ENCODE measurements at places on chromosomes 7 and 10. TPM values are rescaled to one million over a fixed set of nuclear protein-coding genes. Genes with fewer than 3 reads are reported as not detected.

DNA sequence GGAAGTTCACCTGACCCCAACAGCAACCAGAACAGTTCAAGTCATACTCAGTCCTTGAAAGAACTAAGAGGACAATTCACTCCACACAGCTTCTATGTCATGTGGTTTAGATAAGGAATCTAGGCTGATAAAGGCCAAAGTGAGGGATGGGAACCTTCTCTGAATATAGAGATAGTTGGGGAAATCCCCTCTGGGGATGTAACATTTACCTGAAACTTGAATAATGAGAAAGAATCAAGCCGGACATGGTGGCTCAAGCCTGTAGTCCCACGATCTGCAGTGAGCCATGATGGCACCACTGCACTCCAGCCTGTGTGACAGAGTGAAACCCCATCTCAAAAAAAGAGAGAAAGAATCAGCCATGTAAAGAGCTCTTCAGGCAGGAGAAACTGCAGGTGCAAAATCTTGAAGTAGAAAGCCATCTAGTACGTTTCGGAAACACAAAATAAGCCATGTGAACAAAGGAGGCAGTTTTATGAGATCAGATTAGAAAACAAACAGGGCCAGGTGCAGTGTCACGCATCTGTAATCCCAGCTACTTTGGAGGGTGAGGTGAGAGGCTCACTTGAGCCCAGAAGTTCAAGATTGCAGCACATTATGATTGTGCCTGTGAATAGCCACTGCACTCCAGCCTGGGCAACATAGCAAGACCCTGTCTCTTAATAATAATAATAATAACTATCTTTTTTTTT, 4.5 kb upstream of the DNMBP start:
- DNase-seq: no peak
- peaks cover 3% of the 10 kb centered on the region for H3K36me3 ChIP-seq
- H3K27ac ChIP-seq: no peak overlapping the region

- DNase-seq: no peak
- H3K4me3 ChIP-seq: peak overlapping the region; percentile 98
- H3K36me3 ChIP-seq: peaks cover 19% of the 10 kb centered on the region
- H3K4me1 ChIP-seq: peaks cover 62% of the 10 kb centered on the region
- H3K27ac ChIP-seq: no peak overlapping the region
These were observed 999 bp downstream of the TLX1 start for GRCh38 chr10:101131962-101132635.

Gene MTPN
- 183 TPM for total RNA-seq

Gene FANK1
- 9.4 TPM for total RNA-seq

Gene SRGN
- total RNA-seq: 4.7 TPM

DNA sequence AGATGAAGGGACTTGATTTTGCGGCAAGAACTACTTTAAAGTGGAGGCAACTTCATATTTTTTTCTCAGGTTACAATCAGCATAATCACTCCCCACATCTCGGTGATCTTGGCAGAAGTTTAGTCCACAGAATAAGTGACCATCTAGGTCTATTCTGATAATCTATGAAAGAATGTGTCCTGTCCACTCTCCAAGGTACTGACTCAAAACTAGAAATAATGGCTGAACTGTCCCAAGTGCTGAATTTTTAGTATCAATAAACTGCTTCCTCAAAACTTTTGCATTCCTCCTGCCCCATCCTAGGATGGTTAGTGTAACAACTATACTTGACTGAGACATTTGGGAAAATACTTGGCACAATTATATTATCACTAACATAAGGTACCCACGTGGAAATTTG, 10.9 kb upstream of the CHRM2 start:
- no peak for DNase-seq
- no peak overlapping the region for H3K27ac ChIP-seq
- H3K4me1 ChIP-seq: peaks cover 22% of the 10 kb centered on the region
- H3K27me3 ChIP-seq: peaks cover 2% of the 10 kb centered on the region
- no peak overlapping the region for H3K4me3 ChIP-seq

- no peaks in the 10 kb centered on the region for H3K4me1 ChIP-seq
- no peak for DNase-seq
- no peaks in the 10 kb centered on the region for H3K36me3 ChIP-seq
These were observed 108.6 kb upstream of the ABI1 start for GRCh38 chr10:26969145-26969926.

- H3K27ac ChIP-seq: no peak overlapping the region
- H3K36me3 ChIP-seq: peaks cover 14% of the 10 kb centered on the region
- no peak for DNase-seq
- H3K4me1 ChIP-seq: peaks cover 39% of the 10 kb centered on the region
- peaks cover 3% of the 10 kb centered on the region for H3K27me3 ChIP-seq
These were observed 76.5 kb downstream of the INSYN2A start for GRCh38 chr10:127119936-127120335.

GRCh38 chr10:4075443-4075842, 290.4 kb upstream of the KLF6 start:
- H3K27ac ChIP-seq: no peak overlapping the region
- peaks cover 1% of the 10 kb centered on the region for H3K27me3 ChIP-seq
- DNase-seq: no peak

Gene COL1A2
- 169 TPM for total RNA-seq

GRCh38 chr7:29464753-29465152, 98.9 kb upstream of the PRR15 start:
- no peak overlapping the region for H3K27ac ChIP-seq
- H3K4me1 ChIP-seq: peaks cover under 1% of the 10 kb centered on the region
- no peaks in the 10 kb centered on the region for H3K27me3 ChIP-seq
- no peak overlapping the region for H3K4me3 ChIP-seq
- no peaks in the 10 kb centered on the region for H3K36me3 ChIP-seq
- DNase-seq: no peak

- H3K27me3 ChIP-seq: peaks cover 4% of the 10 kb centered on the region
- H3K4me3 ChIP-seq: no peak overlapping the region
- DNase-seq: no peak
- H3K4me1 ChIP-seq: peaks cover 9% of the 10 kb centered on the region
- H3K36me3 ChIP-seq: no peaks in the 10 kb centered on the region
These were observed 297.7 kb upstream of the LRGUK start for GRCh38 chr7:133829336-133829897.

GRCh38 chr7:117688126-117688525, 185.1 kb downstream of the CTTNBP2 start:
- H3K4me3 ChIP-seq: no peak overlapping the region
- H3K4me1 ChIP-seq: peaks cover 4% of the 10 kb centered on the region
- no peaks in the 10 kb centered on the region for H3K27me3 ChIP-seq
- no peak overlapping the region for H3K27ac ChIP-seq
- no peak for DNase-seq

Gene TRIL
- total RNA-seq: 0.23 TPM

GRCh38 chr10:3830946-3831345, 45.9 kb upstream of the KLF6 start:
- no peaks in the 10 kb centered on the region for H3K36me3 ChIP-seq
- H3K27me3 ChIP-seq: peaks cover 4% of the 10 kb centered on the region
- no peak for DNase-seq
- H3K4me3 ChIP-seq: no peak overlapping the region

GRCh38 chr7:112898432-112899290, 108.5 kb upstream of the TMEM168 start:
- peaks cover 4% of the 10 kb centered on the region for H3K27me3 ChIP-seq
- DNase-seq: peak; percentile 60
- H3K36me3 ChIP-seq: peaks cover 9% of the 10 kb centered on the region
- no peak overlapping the region for H3K4me3 ChIP-seq

- H3K4me1 ChIP-seq: peaks cover 11% of the 10 kb centered on the region
- DNase-seq: no peak
- no peaks in the 10 kb centered on the region for H3K36me3 ChIP-seq
- no peak overlapping the region for H3K27ac ChIP-seq
These were observed 74.1 kb upstream of the PARD3 start for GRCh38 chr10:34889004-34889869.

DNA sequence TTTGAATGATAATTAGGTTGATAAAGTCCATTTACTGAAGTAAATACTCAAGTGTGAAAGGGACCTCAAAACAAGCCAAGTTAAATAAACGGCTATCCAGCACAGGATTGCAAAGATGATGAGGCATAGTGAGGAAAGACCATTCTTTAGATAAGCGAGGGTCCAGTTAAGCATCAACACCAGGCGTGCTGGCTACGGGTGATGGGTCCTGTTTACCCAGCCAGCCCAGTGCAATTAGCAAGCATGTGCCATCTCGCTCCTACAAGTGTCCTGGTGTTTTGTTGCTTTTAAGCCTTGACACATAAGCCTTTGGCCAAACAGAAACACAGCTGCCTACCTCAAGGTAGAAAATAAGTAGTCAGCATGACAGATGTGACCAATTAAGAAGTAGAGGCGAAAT, 7.1 kb downstream of the NEBL start:
- no peak overlapping the region for H3K27ac ChIP-seq
- H3K27me3 ChIP-seq: no peaks in the 10 kb centered on the region
- no peak for DNase-seq
- peaks cover 24% of the 10 kb centered on the region for H3K4me1 ChIP-seq

Gene ERVW-1
- total RNA-seq: not detected

GRCh38 chr7:47818796-47819606, 129.3 kb downstream of the PKD1L1 start:
- no peaks in the 10 kb centered on the region for H3K36me3 ChIP-seq
- no peaks in the 10 kb centered on the region for H3K27me3 ChIP-seq
- no peaks in the 10 kb centered on the region for H3K4me1 ChIP-seq
- H3K4me3 ChIP-seq: no peak overlapping the region

DNA sequence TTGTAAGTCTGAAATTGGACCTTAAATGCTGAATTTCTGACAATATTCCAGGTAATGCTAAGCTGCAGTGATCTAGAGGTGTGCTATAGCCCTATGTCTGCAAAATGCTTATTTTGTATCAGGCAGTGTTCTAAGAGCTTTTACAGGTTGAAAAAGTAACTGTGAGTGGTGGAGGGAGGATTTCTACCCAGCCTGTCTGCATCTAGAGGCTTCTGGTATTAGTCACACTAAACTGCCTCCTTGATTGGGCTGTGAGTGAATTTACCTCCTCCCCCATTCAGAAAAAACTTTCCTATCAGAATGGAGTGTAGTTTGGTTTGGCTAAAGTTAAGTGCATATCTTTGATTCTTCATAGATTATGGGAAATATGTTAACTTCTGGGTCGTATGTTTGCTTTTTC, 56.8 kb downstream of the BBS9 start:
- H3K27me3 ChIP-seq: no peaks in the 10 kb centered on the region
- H3K4me3 ChIP-seq: no peak overlapping the region
- H3K4me1 ChIP-seq: no peaks in the 10 kb centered on the region
- no peaks in the 10 kb centered on the region for H3K36me3 ChIP-seq

GRCh38 chr7:78434281-78434680, 635.7 kb downstream of the PHTF2 start:
- H3K27me3 ChIP-seq: no peaks in the 10 kb centered on the region
- H3K36me3 ChIP-seq: no peaks in the 10 kb centered on the region
- H3K4me1 ChIP-seq: no peaks in the 10 kb centered on the region
- no peak overlapping the region for H3K27ac ChIP-seq

DNA sequence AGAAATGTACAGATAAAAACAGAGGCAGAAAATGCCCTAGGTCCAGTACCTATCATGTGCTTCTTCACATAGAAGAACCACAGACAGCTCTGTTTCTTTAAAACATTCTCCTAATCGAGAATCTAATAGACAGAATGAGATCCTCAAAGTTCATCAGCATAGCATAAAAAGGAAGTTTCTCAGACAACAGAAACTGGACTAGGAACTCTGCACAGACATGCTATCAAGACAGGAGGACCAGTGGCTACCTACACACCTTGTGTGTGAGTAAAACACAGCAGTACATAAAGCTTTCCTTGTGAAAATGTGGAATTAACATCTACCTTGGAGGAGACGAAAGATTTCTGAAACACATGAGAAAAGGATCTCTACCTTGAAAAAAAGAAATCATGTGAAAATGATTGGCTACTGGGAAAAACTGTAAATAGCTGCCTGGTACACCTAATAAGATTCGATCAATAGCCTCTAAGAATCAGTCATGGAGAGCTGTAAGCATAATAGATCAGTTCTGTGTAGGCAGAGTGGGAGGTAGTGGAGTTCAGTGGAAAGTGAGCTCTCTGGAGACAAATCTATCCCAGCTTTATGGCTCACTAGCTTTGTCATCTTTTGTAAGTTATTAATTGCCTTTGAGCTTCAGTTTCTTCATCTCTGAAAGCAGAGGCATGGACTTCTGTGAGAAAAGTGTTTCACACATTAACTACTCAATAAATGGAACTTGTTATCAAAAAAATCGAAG, 26.7 kb downstream of the ELAPOR2 start:
- H3K36me3 ChIP-seq: no peaks in the 10 kb centered on the region
- H3K4me3 ChIP-seq: no peak overlapping the region
- H3K27me3 ChIP-seq: peaks cover 1% of the 10 kb centered on the region

DNA sequence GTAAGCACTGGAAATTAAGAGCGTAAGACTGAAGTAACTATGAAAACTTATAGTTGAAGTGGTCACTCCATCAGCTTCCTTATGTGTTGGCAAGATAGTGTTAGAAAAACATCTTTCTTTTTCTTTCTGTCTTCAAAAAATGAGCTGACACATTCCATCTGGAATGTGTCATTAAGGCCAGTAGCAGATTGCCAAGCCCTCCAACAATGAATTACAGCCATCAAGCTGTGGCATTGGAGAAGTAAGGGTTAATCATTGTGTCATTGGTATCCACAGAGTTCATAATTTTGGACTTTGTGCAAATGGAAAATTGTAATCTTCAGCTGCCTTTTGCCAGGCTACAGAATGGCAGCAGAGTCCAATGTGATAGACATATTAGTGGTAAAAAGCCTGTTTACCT, 926.3 kb downstream of the NRG3 start:
- H3K36me3 ChIP-seq: no peaks in the 10 kb centered on the region
- H3K27me3 ChIP-seq: no peaks in the 10 kb centered on the region
- no peak overlapping the region for H3K27ac ChIP-seq
- DNase-seq: no peak
- no peak overlapping the region for H3K4me3 ChIP-seq

GRCh38 chr10:101140084-101140949, 9.2 kb downstream of the TLX1 start:
- DNase-seq: no peak
- H3K27ac ChIP-seq: no peak overlapping the region
- H3K27me3 ChIP-seq: peaks cover 22% of the 10 kb centered on the region
- H3K4me1 ChIP-seq: peaks cover 45% of the 10 kb centered on the region

Gene SEC23IP
- 68.7 TPM for total RNA-seq

Gene GTF2IRD1
- 32.6 TPM for total RNA-seq

- H3K27ac ChIP-seq: no peak overlapping the region
- H3K4me1 ChIP-seq: peaks cover 7% of the 10 kb centered on the region
- peaks cover 21% of the 10 kb centered on the region for H3K27me3 ChIP-seq
These were observed 4.5 kb downstream of the GRID1 start for GRCh38 chr10:86362129-86362527.

Gene NKX6-2
- not detected for total RNA-seq

- H3K4me1 ChIP-seq: no peaks in the 10 kb centered on the region
- no peak overlapping the region for H3K4me3 ChIP-seq
- DNase-seq: no peak
- H3K36me3 ChIP-seq: no peaks in the 10 kb centered on the region
- H3K27ac ChIP-seq: no peak overlapping the region
- H3K27me3 ChIP-seq: no peaks in the 10 kb centered on the region
These were observed 12.4 kb downstream of the CYP2C8 start for GRCh38 chr10:95056744-95057363.
